ENCODE measurements at places on chromosomes 3 and 15.

GRCh38 chr15:35530698-35531097 lies 15.3 kb downstream of the DPH6 start:
- DNase-seq, result no peak

- DNase-seq, result no peak
Measured at GRCh38 chr3:15581471-15582394, 19.6 kb downstream of the HACL1 start.

GRCh38 chr3:72238010-72238691 lies 453.2 kb upstream of the PROK2 start:
- no peak for DNase-seq

- no peak for DNase-seq
Measured at GRCh38 chr3:23945663-23945912, 502 bp downstream of the NR1D2 start.

DNA sequence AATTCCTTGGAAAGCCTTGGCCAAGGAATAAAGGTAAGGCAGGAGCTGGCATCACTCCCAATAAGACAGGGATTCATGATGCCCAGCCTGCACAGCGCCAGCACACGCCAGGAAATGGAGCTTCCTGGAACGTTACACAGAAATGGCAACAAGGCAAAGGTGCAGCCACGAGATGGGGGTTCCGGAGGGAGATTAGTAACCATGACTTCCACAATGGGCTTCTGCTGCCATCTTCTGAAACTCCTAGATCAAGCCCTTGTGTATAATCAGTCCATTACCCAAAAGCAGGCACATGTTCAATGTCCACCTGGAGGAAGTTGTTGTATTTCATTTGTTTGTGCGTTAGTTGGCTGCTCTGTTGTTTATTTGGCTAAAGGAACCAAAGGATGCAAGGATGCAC lies 131.2 kb upstream of the TRIM42 start:
- no peak for DNase-seq
